ENCODE measurements at places on chromosomes 4 and X. TPM values are rescaled to one million over a fixed set of nuclear protein-coding genes. Genes with fewer than 3 reads are reported as not detected.

GAGE12H gene
- not detected for total RNA-seq

CYP4V2 gene
- total RNA-seq: 35.1 TPM

MSX1 gene
- total RNA-seq: not detected

TCEAL6 gene
- not detected for total RNA-seq

DCAF4L1 gene
- total RNA-seq: 0.41 TPM

PCDH7 gene
- 0.07 TPM for total RNA-seq

ABCG2 gene
- 0.49 TPM for total RNA-seq

TLR2 gene
- 2.2 TPM for total RNA-seq

UGDH gene
- 10.0 TPM for total RNA-seq

GAGE1 gene
- total RNA-seq: 0.72 TPM

HPSE gene
- 6.1 TPM for total RNA-seq

BMP3 gene
- not detected for total RNA-seq

ARHGEF6 gene
- 63.4 TPM for total RNA-seq

GABRQ gene
- total RNA-seq: not detected

DNA sequence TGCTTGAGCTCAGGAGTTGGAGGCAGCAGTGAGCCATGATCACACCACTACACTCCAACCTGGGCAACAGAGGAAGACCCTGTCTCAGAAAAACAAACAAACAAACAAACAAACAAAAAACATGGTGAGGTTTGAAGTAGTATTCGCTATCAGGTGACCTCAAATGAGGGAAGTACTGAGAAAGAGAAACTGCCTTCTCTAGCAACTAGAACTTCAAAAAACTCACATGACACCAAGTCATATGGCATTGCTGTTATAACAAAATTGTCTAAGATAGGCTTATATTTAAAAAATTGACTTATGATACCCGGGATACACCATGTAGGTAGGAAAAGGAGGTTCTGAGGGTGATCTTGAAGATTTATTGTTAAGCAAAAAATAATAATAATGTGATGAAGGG is 10.3 kb downstream of the MPP1 start:
- no peak for DNase-seq

DNA sequence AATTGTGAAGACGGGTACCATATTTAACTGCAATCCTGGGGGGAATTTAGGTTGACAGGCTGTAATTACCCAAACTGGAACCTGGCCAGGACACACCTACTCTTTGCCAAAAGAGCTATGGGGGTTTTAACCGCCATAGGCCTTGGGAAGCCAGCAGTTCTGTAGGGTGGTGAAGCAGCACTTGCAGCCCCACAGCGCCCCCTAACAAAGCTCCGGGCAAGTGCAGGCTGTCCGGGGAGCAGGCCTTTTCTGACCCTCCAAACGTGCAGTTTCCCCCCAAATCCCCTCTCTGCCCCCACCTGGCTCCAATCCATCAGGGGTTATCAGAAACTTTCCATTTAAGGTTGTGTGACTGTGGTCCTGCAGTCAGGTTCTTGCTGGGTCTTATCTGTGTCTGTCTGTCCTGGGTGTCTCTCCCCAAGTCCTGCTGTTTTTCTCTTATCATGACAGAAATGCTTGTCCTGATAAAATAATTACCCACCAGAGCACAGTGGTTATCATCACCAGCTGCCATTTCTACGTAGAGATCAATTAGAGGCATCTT is 350.9 kb downstream of the MID1IP1 start:
- no peak for DNase-seq

DNA sequence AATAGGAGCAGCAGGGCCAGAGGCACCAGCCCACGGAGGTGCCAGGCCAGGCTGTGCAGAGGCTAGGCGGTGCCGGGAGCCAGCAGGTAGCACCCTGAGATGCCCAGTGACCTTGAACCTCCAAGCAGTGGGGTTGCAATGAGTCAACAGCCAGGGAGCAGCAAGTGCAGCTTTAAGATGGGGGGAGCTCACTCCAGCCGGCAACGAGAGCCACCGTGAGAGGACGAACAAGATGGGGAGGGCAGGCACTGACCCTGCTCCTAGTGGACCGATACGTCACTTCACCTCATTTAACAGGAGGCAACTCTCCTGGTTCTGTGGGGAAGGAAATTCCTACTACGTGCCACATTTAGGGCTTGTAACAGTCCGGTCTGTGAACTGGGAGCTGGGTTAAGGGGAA is 4.8 kb downstream of the LETM1 start:
- DNase-seq: no peak

GRCh38 chrX:120309873-120310705 is 1.2 kb downstream of the TMEM255A start:
- DNase-seq: no peak

- DNase-seq: no peak
Observed at GRCh38 chrX:135629342-135629741, 84.1 kb upstream of the CT45A1 start.

GRCh38 chr4:44313702-44314101 is 134.9 kb downstream of the KCTD8 start:
- no peak for DNase-seq

DNA sequence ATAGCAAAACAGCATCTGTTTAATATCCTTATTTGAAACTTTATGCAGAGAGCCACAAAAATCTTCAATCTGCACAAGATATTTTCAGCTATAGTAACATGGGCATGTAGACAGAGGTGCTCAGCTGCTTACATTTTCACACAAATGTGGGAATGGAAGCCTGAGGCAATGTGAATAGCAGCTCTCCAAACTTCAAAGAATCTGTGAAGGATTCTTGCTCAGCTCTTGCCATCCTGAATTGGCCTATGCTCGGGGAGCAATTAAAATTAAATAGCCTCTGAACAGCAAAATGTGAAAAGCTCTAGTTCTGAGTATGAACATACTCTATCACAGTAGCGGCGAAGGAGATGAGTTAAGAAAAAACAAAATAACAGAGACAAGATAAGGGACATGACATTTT is 1523.8 kb downstream of the PCDH7 start:
- no peak for DNase-seq

DNA sequence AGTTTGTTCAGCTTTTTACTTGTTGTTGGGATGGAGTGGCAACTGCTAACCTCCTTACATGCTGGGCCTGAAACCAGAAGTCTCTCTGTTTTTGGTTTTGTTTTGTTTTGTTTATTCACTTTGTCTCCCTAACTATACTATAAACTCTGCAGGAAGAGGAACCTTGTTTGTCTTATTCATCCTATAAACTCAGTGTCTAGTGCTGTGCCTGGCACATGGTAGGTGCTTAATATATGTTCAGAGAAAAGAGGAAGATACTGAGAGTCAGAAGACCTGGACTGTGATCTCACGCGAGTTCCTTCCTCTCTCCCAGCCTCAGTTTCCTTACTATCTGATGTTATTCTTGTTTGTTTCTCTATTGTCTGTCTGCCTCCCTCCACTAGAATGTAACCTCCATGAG is 71.3 kb downstream of the PRPS1 start:
- no peak for DNase-seq

DNA sequence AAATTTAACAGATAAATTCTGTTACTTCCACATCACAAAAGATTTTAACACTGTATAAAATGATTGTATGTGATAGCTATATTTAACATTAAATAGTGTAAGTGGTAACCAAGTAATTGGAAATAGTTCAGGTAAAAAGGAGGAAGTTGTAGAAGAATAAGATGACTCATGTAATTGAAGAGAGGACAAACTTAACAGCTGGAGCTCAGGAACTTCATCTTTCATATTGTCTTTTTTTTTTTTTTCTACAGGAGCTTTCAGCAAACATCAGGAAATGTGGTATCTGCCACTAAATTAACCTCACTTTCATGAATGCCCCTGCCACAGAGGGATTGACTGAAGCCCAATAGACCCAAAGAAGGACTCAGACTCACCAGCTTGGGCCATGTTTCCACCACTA is 188.4 kb upstream of the VEGFC start:
- DNase-seq: no peak

DNA sequence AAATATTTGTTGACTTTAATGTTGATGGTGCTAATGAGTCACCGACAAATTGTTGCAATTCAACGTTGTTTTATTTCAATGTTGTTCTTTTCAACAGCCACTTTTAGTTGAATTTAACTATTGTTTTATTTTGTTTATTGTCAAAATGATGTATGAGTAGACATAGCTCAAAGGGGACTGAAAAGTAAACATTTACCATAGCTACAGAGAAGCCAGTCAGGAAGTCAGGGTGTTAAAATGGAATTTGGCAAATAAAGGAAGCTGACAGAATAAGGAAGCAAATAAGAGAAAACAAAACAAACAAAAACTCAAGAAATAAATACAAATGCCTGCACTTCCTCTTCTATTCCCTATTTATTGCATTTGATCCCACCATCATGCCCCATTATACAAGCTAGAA is 648.4 kb upstream of the HTR2C start:
- no peak for DNase-seq

DNA sequence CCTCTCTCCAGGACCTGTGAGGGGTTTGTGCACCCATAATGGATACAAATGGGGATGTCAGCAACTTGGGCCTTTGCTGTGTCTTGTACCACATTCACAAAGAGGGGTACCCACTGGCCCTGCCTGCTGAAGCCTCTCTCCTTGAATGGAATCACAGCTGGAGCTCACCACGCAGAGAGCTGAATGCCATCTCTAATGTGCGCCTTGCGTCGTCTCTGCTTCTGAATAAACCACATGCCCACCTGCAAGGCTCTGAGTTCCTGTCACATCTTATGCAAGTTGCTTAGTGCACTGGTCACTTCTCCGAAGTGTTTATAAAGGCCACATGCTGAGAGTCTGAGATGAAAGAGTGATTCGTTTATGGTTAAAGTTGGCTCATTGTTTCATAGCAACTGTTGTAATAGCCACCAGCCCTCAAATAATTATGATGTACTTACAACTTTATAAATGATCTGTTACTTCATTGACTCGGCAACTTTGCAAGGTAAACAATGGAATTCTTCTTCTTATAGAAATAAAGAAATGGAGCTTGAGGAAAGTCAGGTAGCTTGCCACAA is 6.2 kb upstream of the PUDP start:
- no peak for DNase-seq

GRCh38 chrX:139890991-139891700 is 41.7 kb downstream of the ATP11C start:
- no peak for DNase-seq

GRCh38 chr4:89196056-89196674 is 84.8 kb downstream of the TIGD2 start:
- no peak for DNase-seq

DNA sequence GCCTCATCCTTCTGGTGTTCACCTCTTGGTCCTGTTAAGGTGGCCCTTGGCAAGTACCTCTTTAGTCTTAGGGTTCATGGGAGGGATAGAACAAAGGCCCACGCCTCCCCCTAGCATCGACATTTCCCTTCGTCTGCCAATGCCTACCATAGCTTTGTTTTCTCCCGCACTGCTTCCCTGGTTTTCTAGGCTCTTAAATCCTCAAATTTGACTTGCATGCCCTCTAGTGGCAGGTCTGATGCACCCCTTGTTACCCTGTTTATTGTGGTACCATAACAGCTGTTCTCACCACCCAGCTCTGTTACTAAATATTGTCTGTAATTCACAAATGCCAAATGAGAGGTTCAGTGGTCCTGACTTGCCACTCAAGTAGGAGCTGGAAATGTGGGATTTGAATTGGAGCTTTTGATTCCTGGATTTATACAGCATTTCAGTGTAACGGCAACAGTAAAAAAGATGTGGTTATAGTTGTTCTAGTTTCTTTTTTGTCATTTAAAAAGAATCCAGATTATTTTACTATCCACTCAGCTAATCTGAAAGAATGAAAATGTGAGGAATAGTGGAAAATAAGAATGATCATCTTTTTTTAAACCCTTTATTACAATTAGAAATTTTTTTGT is 100.1 kb downstream of the REPS2 start:
- peak; percentile 18 for DNase-seq

DNA sequence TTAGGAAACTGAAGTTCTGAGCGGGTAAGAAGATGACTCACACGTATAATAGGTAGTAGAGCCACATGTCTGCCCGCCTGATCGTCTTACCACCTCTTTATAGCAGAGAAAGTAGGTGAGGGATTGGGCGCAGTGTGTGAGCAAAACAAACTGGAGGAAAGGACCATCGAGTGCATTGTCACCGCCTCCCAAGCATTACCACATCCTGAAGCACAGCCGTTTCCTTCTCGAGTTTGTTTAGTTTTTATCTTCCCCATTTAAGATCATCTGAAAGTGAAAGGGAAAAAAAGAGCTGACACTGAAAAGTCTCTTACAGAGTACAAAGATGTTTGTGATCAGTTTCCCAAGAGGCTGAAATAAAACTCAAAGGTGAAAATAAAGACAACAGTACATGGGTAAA is 14.8 kb downstream of the PDK3 start:
- DNase-seq: peak; percentile 79

DNA sequence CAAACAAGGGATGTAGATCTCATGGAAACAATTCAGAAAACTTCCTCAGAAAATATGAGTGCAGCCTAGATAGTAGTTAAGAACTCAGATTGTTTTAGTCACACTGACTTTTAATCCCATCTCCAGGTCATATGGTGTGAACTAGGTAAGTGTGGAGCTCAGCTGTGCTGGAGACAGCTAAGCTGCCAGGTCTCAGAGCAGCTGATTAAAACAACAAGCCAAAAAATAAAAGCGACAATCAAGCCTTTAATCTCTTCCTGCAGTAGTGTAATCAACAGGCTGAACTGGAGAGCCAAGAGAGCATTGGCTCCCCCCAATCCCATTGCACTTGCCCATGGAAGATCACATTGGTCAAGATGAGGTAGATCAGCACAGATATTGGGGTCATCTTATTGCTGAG is 98.3 kb upstream of the ATOH1 start:
- no peak for DNase-seq

DNA sequence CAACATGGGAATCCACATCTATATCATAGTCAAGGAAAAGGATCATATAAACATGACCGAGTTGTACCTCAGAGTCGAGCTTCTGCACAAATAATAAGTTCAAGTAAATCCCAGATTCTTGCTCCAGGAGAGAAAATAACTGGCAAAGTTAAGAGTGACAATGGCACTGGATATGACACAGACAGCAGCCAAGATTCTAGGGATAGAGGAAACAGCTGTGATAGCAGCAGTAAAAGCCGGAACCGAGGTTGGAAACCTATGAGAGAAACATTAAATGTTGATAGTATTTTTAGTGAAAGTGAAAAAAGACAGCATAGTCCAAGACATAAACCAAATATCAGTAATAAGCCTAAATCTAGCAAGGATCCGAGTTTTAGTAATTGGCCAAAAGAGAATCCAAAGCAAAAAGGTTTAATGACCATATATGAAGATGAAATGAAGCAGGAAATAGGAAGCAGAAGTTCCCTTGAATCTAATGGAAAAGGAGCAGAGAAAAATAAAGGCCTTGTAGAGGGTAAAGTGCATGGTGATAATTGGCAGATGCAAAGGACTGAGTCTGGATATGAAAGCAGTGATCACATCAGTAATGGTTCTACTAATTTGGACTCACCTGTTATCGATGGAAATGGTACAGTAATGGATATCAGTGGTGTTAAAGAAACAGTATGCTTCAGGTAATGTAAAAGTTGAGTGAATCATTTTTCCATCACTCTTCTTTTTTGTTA is 50.4 kb downstream of the FABP2 start:
- no peak for DNase-seq

GRCh38 chrX:46573331-46573891 is at the start of gene CHST7:
CHST7 (plus strand) TSS chrX:46573765; CDS start chrX:46573932, 167 bp downstream.
- DNase-seq: peak; percentile 31

DNA sequence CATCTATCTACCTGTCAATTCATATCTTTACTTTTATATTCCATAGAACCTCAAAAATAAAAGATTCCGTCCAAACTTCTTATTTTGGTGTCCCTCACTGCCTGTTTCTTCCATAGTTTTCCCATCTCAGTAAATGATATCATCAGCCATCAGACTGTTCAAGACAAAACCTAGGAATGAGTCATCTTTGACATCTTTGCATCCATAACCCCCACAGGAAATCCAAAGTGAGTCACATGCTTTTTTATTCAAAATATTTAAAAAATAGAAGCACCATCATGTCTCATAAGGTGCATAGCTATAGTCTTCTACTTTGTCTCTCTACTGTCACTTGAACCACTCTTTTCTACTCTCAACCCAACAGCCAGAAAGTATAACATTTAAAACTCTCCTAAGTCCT is 29.9 kb upstream of the CXXC4 start:
- no peak for DNase-seq
